CD4-positive, alpha-beta T cell treated with Interleukin-17A for 4 hours (primary cell): ENCODE measurements at places on chromosomes 12 and 14.

DNA sequence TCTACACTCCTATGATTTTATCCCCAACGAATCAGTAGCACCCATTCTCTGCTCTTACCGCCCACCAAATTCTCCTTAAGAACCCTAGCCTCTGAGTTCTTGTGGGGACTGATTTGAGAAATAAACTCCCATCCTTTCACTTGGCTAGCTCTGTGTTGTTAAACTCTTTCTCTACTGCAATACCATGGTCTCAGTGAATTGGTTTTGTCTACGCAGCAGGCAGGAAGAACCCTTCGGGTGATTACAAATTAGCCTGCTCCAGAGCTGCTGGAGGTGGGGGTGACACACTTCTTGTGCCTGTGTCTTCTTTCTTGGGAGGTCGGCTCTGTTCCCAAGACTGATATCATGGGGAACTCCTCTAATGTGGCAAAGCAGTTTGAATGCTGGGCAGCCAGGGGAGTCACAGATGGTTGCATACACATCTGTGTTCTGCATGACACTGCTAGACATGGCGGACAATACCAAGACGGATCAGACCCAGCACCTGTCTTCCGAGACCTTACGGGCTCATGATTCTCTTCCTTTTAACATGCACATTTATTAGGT, 1.6 kb upstream of the C1S start:
- no peak for DNase-seq

- no peak for DNase-seq
Measured at GRCh38 chr14:92659765-92660561, 88.5 kb downstream of the LGMN start.

DNA sequence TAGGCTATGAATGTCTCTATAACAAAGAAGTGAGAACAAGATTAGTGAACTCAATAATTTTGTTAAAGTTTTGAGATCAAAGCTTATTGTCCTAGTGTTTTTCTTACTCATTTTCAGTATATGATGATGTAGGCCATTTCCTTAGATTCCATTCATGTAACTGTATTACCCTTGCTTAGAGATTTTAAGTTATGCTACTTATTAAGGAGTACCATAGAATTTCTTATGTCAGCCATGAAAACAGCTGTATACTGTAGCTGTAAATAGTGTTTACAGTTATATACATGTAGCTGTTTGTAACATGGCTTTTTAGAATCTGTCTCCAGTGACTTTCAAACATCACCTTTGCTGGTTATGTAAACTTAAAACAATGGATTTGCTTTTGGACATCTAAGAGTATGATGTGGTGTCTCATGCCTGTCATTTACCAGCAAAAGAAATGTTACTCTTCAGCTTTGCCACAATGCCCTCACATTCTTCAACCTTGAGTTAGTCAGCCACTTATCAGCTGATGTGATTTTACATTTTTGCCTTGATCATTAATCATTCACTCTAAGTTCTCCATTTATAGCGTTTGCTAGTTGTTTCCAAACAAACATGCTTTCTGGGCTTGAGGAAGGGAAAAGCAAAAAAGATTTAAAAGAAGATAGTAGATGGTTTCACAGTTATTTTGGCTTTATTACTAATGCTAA, 55.5 kb downstream of the SLC16A7 start:
- no peak for DNase-seq

GRCh38 chr12:6697584-6698351, 2.8 kb downstream of the PIANP start:
- peak; percentile 24 for DNase-seq

DNA sequence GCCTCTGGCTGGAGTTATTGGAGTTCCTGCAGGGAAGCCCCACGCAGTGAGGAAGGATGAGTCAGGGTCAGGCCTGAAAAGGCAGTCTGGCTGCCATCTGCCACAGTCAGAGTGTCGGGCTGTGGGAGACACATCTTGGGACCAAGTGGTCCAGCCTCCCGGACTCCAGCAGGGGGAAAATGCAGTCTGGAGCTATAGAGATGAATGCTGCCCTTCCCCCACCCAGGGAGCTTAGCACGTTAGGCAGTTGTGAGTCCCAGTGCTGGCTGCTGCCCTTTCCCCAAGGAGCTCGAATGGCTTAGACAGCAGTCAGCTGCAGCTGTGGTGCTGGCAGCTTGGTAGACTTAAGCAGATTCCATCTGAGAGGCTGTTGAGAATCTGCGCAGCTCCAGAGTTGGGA, 8.2 kb upstream of the NTS start:
- no peak for DNase-seq

DNA sequence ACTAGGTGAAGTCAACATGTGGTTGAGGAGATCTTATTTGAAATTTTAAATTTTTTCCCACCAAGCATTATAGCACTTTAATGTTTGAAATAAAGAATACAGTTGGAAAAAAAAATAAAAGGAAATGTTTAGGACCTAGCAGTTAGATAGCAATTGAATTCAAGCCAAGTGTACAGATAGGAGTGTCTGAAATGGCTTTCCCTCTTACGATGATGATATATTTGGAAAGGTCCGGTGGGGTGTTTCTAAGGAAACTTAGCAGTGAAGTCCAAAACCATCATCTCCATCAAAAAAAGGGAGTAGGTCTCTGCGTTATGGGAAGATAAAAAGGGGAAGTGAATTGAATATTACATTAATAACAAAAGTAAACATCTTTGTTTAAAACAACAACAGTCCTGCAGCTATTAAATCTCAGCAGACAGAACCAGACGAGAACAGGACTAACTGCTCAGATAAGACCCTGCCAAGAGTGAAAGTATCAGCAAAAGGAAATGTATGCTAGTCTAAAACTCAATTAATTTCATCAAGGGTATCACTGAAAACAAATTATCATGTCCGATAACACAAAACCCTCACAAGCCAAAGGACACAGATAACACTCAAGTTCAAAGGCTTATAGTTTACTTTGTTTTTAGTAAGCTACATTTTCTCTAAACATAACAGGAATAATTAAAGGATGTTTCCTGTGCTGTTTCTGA, 242.0 kb downstream of the BMP4 start:
- no peak for DNase-seq

GRCh38 chr14:35046751-35047536, 872 bp downstream of the FAM177A1 start:
- DNase-seq: no peak

- no peak for DNase-seq
Measured at GRCh38 chr14:80077262-80077661, 134.0 kb downstream of the DIO2 start.

GRCh38 chr12:103832048-103832997, 8.7 kb downstream of the NT5DC3 start:
- no peak for DNase-seq

- DNase-seq: no peak
Measured at GRCh38 chr12:20525064-20525610, 156.8 kb downstream of the PDE3A start.

GRCh38 chr14:51066576-51066975, 28.3 kb downstream of the TRIM9 start:
- DNase-seq: no peak

DNA sequence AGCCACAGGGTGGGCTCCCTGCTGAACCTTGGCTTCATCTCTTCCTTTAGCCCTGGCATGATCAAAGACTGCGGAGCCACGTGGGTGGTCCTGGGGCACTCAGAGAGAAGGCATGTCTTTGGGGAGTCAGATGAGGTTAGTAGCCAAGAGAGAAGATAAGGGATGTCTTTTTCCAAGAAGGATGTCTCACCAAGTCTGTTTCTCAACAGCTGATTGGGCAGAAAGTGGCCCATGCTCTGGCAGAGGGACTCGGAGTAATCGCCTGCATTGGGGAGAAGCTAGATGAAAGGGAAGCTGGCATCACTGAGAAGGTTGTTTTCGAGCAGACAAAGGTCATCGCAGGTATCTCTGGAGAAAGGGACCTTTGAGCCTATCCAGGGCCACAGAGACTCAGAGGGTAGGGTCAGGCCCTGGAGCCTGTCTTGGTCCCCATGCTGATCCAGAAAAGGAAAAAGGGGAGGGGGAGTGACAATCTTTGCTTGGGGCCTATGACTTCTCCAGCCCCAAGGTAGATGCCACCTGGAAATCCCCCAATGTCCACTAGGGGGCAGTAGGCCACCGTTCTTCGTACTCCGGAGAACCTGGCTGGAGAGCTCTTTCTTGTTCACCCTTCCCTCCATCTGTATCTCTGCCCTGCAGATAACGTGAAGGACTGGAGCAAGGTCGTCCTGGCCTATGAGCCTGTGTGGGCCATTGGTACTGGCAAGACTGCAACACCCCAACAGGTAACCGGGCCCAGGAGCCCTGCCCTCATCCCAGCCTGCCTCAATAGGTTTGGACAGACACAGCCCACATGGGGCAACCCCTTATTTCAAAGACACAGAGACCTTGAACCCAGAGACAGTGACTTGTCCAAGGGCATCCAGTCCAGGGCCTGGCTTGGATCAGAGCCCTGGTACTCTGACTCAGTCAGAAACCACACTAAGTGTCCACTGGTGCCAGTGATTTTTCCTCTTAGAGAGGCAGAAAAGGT, 2.0 kb downstream of the TPI1 start:
- DNase-seq: peak; percentile 90

DNA sequence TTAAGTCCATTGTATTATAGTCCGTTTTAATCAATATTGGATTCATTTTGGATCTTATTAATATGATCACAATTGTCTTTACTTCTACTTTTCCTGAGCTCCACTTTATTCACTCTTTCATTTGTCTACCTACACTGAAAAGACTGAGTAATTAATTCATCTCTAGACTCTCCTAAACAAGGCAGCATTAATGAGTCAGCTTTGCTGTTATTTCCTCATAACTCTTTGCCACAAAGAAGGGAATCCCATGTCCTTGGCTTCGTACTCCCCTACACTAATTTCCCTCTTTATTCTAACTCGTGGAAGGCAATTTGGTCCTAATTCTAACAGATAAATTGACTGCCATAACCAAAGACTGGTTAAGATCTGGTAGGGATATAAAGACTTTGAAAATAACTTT, 91.9 kb downstream of the ARMH4 start:
- no peak for DNase-seq

DNA sequence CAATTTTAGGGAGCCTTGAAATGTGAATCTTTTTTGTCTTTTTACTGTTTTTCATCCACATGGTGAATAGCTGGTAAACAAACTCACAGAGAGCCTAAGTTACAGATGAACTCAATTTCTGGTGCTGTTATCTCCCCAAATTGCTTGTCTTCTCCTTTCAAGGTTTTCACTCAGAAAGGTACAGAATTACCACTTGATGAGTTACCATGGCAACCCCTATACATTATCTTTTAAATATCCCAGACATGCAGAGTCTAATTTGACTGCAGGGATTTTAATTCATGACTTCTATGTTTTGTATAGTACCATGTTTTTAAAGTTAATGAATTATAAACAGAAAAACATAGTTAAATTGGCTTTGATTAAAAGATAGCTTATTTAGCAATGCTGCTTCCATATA, 203.7 kb downstream of the PELI2 start:
- no peak for DNase-seq

DNA sequence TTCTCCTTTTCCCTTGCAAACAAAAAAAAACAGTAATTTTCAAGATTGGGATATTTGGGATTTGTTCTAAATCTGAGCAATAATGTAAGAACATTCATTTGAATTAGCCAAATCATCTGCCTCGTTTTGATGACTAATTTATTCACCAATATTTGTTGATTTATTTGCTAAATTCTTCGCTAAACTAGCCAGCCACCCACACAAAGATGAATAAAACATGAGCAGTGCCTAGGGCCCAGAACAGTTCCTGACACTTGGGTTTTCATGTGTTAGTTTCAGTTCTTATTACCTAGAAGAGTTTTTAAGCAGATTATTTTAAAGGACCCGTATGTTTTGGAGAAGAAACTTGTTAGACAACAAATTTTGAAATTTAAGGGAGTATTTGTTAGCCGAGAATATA, 1.4 kb downstream of the ETNK1 start:
- DNase-seq: peak; percentile 11

DNA sequence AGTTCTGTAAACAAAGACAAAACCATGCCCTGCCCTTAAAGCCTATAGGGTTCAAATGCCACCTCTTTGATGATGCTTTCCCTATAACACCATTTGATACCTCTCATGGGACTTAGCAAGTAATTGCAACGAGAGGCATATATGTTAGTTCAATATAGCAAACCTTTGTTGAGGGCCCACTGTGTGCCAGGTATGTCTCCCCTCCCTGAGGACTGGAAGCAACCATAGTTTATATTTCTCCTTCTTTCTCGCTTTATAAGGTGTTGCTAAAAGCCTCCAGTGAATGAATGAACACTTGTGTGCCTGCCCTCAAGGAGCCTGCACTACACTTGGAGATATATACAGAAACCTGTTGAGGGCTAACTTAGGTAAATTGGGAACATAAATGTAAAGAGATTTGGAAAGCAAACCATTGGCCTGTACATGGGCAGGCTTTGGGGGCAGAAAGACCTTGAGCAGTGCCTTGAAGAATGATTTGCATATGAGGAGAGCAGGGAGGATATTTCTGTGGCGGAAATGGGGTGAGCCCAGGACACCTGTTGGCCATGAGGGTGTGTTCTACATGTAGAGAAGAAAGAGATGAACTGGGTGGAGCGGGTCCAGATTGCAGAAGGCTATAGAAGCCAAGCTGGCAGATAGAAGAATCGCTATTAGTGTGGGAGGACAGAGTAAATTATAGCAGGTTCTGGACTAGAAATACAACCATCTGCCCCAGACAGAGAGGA, 1.8 kb upstream of the CKAP4 start:
- DNase-seq: no peak

- DNase-seq: no peak
Measured at GRCh38 chr12:50545786-50546185, 41.0 kb downstream of the DIP2B start.

DNA sequence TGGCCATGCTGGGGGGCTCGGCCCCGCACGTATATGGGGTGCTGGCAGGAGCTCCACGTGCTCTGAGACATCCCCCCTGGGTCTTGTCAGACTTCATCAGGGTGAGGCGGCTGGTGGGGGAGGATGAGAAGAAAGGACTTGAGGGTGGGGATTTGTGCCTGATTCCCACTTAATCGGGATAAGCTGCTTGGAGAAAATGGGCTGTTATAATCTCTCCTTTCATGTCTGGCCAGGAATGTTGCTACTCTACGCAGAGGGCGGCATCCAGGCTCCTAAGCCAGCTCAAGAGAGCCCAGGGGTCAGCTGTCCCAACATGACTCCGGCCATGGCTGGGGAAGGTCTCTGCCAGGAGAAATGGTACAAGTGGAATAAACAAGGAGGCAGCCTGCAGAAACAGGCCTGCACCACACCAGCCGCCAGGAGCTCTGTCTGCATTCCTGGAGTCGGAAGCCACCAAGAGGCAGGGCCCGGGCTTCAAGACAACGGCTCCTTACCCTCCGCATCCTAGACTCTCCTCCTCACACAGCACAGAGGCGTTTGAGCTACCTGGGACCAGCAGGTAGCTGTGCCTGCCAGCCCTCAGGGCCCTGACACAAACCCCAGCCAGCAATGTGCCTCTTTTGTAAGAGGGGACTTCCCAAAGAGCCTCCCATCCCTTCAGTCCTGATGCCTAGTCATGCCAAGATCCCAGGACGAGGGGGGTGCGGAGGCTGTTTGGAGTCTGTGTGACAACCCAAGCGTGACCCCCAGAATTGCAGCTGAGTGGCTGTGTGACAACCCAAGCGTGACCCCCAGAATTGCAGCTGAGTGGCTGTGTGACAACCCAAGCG, 195.8 kb upstream of the DIO3 start:
- DNase-seq: no peak

GRCh38 chr14:99548255-99548654, 55.8 kb downstream of the CCDC85C start:
- DNase-seq: no peak
